ENCODE measurements at places on chromosomes 16 and 17.
A peak's percentile ranks its signal among the peaks of the same experiment; 100 is the strongest.

GRCh38 chr16:86452451-86452850 is 57.9 kb upstream of the FOXF1 start:
- no peak for DNase-seq

DNA sequence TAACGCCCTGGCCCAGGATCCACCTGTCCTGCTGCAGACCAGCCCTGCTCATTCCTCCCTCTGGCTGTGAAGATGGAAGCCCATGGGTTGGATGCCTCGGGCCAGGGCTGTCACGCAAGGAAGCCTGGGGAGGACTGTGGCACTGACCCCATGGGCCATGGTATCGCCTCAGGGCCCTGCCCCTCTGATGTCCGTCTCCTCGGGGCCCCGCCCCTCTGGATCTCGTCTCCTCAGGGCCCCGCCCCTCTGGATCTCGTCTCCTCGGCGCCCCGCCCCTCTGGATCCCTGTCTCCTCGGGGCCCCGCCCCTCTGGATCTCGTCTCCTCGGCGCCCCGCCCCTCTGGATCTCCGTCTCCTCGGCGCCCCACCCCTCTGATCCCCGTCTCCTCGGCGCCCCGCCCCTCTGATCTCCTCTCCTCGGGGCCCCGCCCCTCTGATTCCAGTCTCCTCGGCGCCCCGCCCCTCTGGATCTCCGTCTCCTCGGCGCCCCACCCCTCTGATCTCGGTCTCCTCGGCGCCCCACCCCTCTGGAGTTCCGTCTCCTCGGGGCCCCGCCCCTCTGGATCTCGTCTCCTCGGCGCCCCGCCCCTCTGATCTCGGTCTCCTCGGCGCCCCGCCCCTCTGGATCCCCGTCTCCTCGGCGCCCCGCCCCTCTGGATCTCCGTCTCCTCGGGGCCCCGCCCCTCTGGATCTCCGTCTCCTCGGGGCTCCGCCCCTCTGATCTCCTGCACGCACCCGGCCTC is 24.0 kb downstream of the METRNL start:
- DNase-seq: no peak

- DNase-seq: peak; percentile 52
Measured at GRCh38 chr17:56939869-56940484, 20.9 kb downstream of the COIL start.

GRCh38 chr16:50812876-50813466 is 71.1 kb downstream of the CYLD start:
- no peak for DNase-seq

DNA sequence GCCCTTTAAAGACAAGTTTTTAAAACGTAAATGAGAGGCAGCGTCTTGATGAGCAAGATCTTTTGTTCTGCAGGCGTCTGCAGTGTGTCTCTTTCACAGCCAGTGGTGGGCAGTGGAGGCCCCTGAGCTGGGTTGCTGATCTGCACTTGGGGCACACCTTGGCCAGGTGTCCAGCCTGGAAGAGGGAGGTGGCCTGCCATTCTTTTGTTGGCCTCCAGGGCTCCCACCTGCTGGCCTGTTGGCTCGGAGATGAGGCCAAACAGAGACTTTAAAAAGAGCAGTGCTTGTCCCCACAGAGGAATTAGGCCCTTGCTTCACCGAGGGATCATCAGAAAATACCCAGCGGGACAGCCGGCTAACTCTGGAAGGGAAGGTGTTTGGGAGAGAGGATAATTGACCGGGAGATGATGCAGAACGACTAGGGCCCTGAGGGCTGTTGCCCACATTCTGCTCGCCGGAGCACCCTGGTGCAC is 145.9 kb upstream of the PLCG2 start:
- peak; percentile 42 for DNase-seq

GRCh38 chr16:75286389-75286788 is 35.0 kb upstream of the BCAR1 start:
- no peak for DNase-seq

DNA sequence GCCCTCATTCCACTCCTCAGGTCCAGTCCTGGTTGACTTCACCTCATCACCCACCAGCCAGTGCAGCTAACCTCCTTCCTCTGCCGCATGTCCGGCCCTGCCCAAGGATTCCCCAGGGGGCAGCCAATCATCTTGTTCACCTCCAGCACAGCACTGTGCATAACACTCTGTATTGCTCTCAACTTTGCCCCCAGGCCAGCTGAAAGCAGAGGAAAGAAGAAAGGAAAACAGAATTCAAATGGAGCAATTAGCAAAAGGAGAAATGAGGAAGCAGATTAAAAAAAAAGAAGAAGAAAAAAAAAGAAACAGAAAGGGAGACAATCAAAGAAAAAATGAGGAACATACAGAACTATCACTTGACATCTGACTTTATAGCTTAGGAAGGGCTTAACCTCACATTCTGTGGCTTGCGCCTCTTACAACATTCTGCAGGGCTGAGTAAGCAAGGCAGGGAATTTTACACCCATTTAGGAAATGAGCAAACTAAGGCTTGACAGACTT is 26.1 kb downstream of the GAS7 start:
- DNase-seq: no peak

DNA sequence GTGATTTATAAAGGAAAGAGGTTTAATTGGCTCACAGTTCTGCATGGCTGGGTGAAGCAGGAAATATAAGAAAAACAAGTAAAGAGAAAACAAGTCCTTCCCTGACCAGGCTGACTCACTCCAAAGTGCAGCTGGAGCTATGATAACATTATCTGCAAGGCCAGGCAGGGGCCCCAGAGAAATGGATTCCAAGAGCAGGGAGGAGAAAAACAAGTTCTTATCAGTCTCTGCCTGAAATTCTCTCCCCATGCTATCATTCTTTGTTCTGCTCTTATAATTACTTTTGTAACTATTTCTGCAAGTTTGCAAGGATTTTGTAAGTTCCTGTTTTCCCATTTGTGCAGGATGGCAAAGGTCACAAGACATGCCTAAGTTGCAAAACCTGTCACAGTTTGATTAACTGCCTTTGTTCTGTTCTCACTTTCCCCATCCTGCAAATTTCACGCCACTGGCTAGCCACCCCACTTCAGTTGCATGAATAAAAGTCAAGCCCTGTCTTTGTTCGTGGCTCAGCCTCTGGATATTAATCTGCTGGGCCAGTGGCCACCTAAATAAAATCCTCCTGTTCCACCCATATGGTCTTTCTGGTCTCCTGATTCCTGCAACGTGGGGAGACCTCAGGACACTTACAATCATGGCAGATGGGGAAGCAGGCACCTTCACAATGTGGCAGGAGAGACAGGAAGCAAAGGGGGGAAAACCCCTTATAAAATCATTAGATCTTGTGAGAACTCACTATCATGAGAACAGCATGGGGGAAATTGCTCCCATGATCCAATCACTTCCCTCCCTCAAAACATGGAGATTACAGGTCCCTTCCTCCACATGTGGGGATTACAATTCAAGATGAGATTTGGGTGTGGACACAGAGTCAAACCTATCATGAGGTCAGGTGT is 13.1 kb downstream of the ABCA9 start:
- DNase-seq: no peak

- no peak for DNase-seq
Measured at GRCh38 chr17:80716986-80717719, 172.5 kb downstream of the RPTOR start.

- DNase-seq: no peak
Measured at GRCh38 chr16:53565296-53565863, 62.4 kb upstream of the AKTIP start.

DNA sequence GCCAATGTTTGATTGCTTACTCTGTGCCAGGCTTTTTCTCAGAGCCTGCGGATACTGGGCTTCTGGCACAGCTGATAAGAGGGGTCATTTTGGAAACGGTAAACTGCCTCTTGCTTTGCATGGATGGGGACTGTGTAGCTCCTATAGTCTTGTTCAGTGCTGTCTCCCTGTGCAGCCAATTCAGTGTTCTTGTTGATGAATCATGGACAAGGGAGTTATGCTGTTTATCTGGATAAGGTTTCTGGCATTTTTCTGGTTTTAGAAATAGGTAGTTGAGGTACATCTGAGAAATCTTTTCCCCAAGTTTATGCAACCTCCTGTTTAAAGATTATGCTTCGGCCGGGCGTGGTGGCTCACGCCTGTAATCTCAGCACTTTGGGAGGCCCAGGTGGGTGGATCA is 16.7 kb upstream of the TANGO6 start:
- DNase-seq: no peak

DNA sequence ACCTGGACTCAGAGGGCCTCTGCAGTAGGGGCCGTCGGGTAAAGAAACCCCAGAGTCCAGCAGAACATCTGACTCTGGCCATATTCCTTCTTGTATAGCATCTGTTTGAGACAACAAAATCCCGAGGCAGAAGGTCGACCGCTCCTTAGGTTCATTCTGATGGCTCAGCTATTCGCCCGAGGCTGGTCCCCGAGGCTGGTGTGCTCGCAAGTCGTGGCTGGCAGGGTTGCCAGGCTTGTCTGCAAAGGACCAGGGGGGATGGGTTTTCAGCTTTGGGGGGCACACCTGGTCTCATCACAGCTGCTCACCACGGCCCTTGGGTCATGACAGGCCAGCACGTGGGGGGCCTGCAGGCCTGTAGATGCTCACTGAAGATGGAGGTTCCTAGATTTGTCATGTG is 119.1 kb downstream of the BANP start:
- no peak for DNase-seq

- DNase-seq: no peak
Measured at GRCh38 chr16:78962457-78962929, 638.0 kb downstream of the MAF start.

DNA sequence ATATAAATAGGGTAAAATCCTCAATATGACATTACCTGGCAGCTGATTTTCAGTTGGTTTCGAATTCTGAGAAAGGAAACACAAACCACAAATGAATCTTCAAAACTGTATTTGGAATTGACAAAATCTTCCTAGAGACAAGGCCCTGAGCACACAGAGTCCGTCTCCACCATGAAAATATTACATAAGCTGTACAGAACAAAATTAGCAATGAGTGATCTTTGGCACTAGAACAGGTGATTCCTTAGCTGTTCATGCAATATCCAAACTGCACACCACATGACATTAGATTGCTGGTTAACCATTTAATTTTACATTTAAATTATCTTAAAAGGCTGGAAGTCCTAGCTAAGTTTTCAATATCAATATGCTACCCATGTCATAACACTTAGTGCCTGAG is 31.7 kb downstream of the GJC1 start:
- DNase-seq: no peak

DNA sequence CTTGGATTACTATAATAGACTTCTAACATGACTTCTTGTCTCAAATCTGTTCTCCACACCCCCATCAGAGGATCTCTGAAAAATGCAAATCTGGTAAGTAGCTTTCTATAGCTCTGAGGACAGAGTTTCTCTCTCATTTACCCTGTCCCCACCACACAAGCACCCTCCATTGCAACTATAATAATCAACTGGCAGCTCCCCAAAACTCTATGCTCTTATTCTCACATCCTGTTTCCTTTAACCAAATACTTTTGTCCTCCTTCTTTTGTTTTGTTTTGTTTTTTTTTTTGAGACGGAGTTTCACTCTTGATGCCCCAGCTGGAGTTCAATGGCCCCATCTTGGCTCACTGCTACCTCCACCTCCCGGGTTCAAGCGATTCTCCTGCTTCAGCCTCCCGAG is 73.4 kb downstream of the HELZ start:
- DNase-seq: no peak

- DNase-seq: peak; percentile 98
Measured at GRCh38 chr16:4313563-4314531, 2.0 kb upstream of the GLIS2 start.

DNA sequence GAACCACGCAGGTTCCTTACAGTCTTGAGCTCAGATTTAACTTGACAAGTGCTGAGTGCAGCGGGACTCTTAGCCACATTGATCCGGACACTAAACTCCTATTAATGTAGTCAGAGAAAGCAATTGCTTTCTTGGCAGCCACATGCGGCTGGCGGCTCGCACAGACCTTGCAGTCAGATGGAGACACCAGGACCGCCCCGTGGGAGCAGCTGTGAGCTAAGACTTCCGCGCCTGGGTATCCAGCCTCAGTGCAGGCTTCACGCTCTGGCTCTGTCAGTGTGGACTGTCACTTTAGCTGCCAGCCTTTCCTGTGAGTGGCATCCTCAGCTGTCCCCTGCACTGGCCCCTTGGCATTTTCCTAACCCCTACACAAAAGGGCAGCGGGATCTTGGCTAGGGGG is 80.9 kb upstream of the NLRP1 start:
- DNase-seq: no peak

Data from HuH-7 (cell line).